Fibroblast of skin of abdomen (primary cell): ENCODE measurements at places on chromosomes 7 and 10.
A peak's percentile ranks its signal among the peaks of the same experiment; 100 is the strongest.

DNA sequence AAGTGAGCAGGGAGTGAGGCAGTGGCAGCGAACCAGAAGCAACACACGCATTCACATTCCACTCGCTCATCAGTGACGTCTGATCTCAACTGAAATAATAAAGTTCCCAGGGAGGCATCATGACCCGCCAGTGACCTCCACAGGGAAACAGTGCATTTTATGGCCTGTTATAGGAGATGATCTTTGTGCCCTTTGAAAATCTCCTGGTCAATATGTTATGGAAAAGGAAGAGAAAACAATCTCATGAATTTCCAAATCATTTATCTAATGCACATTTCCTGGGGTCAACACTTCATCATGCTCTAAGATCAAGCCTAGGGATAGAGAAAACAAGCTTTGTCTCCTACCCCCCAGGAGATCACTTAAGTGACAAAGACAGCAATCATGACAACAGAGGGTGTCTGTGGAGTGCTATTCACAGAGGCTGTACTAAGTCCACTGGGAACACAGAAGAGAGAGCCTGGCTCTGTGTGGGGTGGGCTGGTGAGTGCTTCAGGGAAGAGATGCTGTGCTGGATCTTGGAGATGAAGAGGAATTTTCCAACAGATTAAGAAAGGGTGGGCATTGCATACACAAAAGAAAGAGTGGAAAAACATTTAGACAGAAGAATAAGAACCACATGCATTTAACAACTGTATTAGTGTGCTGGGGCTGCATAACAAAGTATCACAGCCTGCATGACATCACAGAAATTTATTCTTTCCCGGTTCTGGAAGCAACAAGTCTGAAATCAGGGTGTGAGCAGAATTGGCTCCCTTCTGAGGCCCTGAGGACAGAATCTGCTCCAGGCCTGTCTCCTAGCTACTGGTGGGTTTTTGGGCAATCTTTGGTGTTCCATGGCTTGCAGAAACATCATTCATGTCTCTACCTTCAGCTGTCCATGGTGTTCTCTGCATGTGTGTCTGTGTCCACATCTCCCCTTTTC, 613.9 kb upstream of the IGFBP3 start:
- peak; percentile 73 for DNase-seq

DNA sequence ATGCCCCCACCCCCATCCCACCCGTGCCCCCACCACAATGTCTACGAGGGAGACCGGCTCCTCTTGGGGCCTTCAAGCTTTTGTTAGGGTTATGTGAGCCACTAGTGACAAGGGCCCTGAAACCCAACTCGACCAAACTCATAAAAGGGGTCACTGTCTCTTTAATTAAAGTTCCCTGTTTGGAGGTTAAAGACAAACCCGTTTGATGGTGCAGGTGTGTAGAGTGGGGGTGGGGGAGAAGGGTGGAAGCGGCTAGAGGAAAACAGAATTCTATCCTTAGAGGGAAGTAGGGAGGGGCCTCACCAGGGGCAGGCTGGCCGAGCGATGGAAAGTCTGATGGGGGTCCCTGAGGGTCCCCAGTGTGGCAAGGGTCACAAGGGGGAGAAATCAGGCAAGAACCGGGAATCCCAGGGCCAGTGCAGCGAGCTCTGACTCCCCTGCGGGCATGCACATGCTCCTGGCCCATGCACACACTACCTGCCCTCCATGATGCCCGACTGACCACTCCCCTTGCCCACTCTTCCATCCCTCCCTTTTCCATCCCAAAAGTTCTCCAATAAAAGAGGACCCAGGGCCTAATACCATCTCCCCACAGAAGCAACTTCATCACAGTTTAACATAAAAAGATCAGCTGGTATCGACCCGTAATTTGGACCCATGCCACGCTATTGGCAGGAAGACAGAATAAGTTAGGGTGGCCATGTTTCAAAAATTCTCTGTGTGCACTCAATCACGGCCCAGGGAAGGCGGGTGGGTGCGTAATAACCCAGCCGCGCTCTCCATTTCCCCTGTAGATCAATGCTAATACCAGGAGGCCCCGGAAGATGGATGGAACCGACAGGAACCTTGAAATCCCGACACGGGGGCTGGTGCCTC, 35.9 kb upstream of the SLF2 start:
- no peak for DNase-seq

GRCh38 chr7:40680657-40681056, 545.9 kb downstream of the SUGCT start:
- no peak for DNase-seq

- DNase-seq, result no peak
These were observed 55.5 kb downstream of the PLXNA4 start for GRCh38 chr7:132520591-132521280.

DNA sequence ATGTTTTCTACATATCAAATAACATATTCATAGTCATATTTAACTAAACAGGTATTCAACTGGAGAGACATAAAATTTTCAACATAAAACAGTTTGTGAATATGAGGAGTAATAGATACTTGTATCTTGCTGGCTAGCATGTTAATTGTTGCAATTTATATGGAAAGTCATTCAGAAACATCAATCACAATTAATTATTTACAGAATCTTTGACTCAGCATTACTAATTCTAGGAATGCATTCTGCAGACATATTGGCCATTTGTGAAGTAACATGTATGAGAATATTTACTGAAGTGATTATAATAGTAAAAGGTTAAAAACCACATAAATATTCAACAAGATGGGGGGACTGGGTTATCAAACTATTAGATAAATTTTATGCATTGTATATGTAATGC, 203.7 kb downstream of the TSPAN12 start:
- no peak for DNase-seq

- no peak for DNase-seq
These were observed 271.6 kb downstream of the CCDC3 start for GRCh38 chr10:12729885-12730284.

- DNase-seq, result no peak
These were observed 16.0 kb downstream of the PDGFA start for GRCh38 chr7:503575-504111.

- no peak for DNase-seq
These were observed 14.7 kb downstream of the SEC24C start for GRCh38 chr10:73758704-73759511.

GRCh38 chr7:113752289-113752688, 166.5 kb downstream of the PPP1R3A start:
- DNase-seq, result no peak

DNA sequence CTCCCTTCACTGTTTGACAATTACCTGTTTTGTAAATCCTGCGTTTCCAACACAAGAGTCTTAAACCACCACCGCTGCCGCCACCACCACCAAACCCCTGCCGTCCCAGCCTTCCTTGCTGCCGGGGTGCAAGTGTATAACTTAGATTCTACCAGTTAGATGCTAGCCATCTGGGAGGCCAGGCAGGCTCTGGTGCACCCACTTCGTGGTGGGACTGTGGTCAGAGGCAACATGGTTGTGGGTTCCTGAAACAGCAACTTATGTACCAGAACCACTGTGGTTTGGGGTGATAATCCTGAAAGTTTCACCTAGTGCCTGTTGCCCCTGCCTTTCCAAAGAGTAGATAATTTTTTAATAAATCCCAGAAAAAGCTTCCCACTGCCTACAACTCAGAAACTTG, 510.5 kb downstream of the CCSER2 start:
- DNase-seq, result no peak

DNA sequence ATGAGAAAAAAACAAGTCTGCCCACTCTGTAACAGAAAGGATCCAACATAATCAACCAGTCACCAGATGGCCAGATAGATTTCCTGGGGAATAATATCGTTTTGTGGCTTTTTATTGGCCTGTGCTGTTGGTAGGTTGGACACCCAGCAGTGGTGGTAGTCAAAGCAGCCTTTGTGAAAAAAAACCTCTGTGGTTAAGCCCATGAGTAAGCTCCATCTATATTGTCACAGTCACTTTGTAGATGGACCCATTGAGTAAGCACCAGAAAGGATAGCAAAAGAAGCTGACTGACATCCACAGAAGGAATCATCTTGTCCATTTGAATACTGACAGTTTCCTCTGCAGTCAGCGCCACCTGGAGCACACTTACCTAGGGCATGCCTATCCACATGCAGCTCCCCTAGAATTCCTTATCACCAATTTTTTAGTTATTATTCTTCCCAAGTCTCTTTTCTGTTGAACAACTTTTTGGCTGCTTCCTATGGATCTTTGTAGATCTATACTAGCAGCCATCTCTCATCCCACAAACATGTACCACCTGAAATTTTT, 96.9 kb downstream of the IQUB start:
- DNase-seq, result no peak

DNA sequence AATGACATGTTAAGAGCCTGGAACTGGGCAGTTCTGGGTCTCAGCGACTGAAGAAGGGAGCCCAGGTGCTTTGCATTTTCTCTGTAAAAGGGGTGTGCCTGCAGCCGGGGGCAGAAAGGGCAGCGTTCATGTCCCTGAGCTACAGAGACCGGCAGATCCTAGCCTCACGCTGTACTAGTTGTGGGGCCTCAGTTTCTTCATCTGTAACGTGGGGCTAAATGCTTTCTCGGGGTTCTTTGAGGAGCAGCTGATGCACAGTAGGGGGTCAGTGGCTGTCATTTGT, 79.6 kb downstream of the NEURL1 start:
- no peak for DNase-seq

- DNase-seq, result no peak
These were observed 657 bp downstream of the ECHDC3 start for GRCh38 chr10:11742779-11743298.

DNA sequence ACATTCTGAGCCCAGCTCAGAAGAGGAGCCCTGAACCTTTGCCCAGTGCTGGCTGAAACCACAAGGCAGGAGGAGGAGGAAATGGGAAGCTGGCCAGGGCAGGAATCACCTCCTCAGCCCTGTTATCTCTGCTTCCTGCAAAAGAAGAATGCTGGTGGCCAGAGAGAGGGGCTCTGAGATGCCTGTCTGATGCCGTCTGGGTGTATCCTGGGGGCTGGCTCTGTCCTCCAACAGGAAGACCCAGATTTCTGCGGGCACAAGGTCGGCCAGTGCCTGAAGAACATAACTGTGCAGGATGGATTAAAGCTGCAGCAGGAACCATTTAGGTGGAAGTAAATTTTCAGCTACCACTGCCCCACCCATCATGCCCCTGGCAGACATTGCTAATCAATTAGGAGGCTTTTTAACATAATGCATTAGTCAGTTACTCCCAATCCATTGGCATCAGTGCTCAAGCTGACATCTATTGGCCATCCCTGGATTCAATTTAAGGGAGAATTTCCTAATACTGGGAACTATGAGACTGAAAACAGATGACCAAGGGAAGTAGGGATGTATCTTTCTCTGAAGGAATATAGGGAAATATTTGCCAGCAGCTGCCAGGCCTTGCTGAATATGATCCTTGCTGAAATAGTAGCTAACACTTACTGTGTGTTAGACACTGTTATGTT, 67.7 kb downstream of the COL13A1 start:
- peak; percentile 62 for DNase-seq

- no peak for DNase-seq
These were observed 309.4 kb upstream of the IGFBP3 start for GRCh38 chr7:46230298-46230989.

GRCh38 chr7:36047091-36047658, 105.9 kb upstream of the EEPD1 start:
- DNase-seq, result peak; percentile 40
